ENCODE measurements at places on chromosomes 16 and 17.

DNA sequence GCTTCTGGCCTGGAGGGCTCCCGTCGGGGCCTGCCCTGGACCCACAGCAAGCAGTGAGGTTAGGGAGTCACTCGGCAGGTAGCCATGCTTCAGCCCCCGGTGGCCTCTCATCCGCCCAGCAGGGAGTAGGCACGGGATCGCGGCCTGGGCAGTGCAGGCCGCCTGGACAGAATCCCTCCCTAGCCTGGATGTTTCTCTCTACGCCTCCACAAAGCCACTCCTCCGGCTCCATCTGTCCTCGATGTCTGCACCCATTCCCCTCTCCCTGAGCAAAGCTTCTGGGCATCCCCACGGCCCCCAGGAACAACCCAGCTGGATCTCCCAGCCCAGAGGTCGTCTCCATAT, 145.2 kb downstream of the RBFOX3 start:
- no peak for DNase-seq

- no peak for DNase-seq
These were observed 34.6 kb downstream of the AP2B1 start for GRCh38 chr17:35621768-35622167.

- DNase-seq: no peak
These were observed 59.9 kb upstream of the ATF7IP2 start for GRCh38 chr16:10325783-10326543.

DNA sequence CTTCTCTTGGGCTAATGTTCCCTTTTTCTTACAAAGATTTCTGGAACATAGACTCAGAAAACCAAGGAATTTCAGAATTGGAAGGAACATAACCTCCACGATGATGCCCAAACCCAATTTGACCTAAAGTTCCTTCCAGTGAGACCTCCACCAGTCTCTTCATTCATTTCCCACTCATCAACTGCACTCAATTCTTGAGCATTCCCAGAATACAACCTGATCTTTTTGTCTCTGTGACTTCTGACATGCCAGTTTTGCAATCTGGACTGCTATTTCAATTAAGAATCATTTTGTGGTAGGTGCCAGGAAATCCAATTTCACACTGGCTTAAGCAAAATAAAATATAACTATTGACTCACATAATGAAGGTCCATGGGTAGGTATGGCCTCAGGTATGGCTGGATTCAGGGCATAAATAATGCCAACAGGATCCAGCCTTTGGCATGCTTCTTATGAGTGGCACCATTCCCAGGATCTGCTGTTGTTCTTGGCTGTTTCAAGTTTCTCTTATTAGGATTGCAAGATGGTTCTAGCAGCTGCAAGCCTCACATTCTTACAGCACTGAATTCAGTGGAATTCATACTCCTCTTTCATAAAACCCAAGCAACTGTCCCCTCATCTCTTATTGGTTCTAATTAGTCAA, 184.3 kb downstream of the HS3ST4 start:
- DNase-seq: no peak

GRCh38 chr16:88289561-88289960, 93.2 kb upstream of the ZNF469 start:
- DNase-seq: no peak

GRCh38 chr16:49354101-49354500, 19.5 kb upstream of the C16orf78 start:
- DNase-seq: no peak

DNA sequence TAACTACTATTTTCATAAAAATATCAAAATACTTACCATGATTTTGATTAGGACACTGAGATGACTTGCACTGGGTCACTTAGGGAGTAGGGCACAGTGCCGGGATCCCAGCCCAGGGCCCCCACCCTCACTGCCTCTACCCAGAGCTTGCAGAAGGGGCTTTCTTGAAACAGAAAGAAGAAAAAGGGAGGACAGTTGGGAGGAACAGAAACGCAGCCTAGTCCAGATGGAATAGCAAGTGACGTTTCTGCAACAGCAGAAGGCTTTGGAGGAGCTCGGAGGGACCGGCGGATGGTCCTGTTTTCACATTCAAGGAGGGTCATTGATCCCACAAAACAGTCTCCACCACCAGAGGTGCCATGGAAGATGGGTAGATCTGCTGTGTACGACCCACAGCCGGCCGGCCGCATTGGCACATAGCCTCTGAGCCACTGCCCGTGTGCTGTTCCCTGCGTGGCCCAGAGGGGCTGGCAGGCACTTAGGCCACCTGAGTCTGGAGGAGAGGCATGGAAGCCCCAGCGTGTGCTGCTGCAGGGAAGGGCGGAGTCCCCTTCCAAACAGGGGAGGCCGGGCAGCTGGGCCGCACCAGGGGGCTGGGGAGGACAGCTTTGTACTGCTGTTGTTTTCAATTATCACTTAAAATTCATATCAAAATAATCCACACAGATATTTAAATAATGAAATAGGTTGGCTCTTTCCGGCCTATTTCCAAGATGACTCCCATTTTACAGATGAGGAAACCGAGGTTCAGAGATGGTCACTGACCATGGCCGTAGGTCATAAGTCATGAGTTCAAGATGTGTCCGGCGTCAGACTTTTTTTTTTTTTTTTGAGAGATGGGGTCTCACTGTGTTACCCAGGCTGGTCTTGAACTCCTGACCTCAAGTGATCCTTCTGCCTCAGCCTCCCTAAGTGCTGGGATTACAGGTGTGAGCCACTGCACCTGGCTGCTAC, 22.9 kb upstream of the GSG1L start:
- no peak for DNase-seq

GRCh38 chr17:57868007-57868909, 18.4 kb upstream of the MRPS23 start:
- DNase-seq: no peak

DNA sequence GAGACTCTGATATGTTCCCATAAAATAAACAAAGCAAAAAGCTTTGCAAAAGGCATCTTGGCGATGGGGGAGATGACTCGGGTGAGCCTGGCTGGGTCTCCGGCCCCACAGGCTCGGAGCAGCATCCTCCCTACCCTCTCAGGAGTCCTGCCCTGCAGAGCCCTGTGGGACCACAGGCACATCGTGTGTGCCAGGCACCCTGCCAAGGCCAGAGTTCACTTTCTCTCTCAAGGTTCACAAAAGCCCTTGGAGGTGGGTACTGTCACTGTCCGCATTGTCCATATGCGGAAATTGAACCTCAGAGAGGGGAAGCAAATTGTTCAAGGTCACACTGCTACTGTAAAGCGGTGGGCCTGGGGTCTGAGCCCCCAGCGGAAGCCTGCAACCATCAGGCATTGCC, 48.5 kb downstream of the CRISPLD2 start:
- no peak for DNase-seq

GRCh38 chr17:29578626-29579485, 10.4 kb downstream of the TP53I13 start:
- DNase-seq: no peak

DNA sequence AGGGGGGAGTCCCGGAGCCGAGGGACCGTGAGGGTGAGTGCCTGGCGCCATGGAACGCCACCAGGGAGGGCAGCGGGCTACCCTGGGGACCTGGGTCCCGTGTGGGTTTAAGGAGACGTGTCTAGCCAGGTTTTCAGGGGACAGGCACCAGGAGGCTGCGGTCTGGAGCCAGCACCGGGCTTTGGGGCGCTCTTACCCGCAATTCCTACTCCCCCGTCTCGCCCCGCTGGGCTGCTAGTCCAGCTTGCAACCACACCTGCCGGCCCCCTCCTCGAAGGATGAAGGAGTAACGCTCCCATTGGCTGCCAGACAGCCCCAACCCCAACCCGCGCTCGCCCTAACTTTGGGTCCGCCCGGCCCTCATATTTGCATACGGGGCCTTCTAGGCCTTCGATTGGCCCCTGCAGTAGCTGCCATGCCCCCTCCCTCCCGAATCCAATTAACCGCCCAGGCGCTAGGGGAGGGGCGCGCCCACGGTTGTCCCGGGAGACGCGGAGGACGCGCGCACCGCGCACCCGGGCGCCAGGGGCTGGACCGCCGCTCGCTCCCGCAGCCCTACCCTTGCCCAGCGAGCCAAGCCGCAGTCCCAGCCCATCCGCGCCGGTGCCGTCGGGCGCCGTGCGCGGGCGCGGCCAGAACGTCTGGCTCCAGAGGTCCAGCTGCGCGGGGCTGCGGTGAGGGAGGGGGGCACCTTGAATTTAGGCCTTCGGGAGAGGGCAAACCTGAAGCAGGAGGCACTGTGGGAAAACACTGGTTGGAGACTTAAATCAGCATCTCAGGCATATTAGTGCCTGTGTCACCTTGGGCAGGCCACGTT, at the start of gene TTLL6:
Gene TTLL6 (minus strand): TSS at position 456 of the 817 bp plus-strand sequence. CDS start 157 bp downstream, at position 299.
- DNase-seq: peak; percentile 55

DNA sequence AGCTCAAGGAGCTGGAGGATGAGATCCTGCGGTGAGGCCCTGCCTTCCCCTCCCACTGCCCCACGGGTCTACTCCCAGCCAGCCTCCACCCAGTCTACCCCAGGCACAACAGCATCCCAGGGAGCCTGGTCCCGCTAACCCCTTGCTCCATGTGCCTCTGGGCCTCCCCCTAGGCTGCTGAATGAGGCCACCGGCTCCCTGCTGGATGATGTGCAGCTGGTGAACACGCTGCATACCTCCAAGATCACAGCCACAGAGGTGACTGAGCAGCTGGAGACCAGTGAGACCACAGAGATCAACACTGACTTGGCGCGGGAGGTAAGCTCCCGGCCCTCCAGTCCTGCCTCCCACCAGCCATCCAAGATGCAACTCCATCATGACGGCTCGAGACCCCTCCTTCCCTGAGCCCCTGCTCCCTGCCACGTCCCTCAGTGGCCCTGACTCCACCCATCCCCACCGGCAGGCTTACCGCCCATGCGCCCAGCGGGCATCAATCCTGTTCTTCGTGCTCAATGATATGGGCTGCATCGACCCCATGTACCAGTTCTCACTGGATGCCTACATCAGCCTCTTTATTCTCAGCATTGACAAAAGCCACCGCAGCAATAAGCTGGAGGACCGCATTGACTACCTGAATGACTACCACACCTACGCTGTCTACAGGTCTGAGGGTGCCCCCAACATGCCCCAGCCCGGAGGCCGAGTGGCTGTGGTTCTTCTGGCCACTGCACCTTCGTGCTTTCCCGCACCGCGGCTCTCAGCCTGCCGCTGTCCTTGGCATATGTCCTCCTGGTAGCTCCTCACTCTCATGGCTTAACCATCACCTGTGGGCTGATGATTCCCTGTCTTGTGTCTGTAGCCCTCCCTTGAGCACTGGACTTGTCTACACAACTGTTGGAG, 15.0 kb upstream of the KDM6B start:
- no peak for DNase-seq

GRCh38 chr17:68036304-68037147, 991 bp downstream of the KPNA2 start:
- DNase-seq: no peak

- DNase-seq: peak; percentile 24
These were observed 735 bp downstream of the PSMD11 start for GRCh38 chr17:32445074-32445415.

- DNase-seq: no peak
These were observed 14.1 kb downstream of the AKAP1 start for GRCh38 chr17:57099165-57099564.

DNA sequence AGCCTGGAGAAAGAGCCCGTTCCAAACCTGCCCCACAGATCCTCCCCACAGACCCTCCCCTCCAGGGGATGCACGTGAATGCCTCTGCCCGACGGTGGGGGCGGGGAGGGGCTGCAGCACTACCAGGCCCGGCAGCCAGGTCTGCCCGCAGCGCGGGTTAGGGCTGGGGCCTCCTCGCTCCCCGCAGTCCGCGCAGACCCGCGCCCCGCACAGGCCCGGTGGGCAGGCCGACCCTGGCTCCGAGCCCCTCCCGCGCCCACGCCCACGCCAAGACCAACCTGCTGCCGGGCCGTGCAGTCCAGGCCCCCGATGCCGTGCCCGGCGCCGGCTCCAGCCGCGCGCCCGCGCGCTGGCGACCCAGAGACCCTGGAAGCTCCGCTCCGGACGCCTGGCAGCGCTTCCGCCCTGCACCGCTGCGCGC, at the start of gene RPUSD1:
Gene RPUSD1 (minus strand): TSS at position 404 of the 421 bp plus-strand sequence. CDS start 644 bp downstream, outside the sequence.
- no peak for DNase-seq

GRCh38 chr16:2963074-2963722, 877 bp upstream of the KREMEN2 start:
- DNase-seq: no peak

DNA sequence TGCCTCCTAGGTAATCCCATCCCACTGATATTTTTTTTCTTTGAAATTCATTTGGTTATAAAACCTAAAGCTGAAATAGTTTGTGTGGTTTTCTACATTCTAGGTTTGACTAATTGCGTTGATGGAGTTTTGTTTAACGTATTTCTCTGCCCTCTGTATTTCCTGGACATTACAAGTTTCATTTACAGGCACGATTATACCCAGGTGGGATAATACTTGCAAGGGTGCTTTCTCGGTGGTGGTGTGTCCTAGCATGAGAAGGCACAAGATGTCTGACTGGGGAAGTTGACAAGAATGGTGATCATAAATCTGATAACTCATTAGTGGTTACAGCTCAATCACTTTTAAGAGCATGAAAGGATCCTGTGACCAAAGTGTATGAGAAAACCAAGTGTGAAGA, 45.0 kb downstream of the DYNLRB2 start:
- DNase-seq: no peak

DNA sequence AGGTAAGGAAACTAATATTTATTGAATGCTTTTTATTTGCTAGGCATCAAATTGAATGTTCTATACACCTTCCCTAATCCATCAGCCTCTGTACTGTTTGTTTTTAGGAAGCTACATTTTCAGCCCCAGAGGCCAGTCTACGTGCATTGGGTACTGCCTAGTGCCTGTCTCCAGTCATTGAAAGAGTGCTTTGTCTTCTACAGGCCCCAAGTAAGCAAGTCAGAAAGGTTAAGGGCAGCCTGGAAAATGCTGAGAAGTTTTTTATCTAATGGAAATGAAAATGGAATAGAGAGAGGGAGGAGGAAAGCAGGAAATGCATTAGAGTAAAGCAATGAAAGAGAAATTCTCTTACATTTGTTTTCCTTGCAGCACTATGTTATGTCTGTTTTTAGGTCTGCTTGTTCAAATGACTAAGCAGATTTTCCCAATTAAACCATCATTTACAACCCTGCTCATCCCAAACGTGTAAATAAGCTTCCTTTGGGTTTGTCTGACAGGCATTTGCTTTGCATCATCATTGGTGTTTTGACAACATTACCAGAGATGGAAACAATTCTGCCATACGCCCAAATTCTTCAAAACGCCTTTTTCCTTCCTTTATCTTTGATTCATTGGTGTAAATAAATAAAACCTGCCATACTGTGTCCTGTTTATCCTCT, 116.0 kb upstream of the GOT2 start:
- DNase-seq: no peak

All from stimulated activated CD4-positive, alpha-beta T cell treated with anti-CD3 and anti-CD28 coated beads, Interleukin-12 subunit alpha, Interleukin-12 subunit beta, amount 100 ng/mL, for 24 hours (primary cell).